T-cell (primary cell): ENCODE measurements at places on chromosomes 1 and 21.

DNA sequence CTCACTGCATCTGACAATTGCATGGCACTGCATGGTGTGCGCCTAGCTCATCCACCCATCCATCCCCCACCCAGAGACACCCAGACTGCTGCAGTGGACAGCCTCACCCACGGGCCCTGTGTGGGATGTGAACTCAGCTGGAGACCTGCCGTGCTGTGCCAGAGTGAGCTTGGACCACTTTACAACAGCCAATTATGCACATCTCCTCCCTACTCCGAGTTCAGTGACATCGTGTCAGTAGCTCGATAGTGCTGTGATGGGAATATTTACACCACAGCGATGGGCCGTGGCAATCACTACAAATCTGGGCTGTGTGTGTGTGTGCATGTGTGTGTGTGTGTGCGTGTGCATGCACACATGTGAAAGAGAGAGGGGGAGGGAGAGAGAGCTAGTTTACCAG, 42.5 kb downstream of the TMEM51 start:
- H3K27me3 ChIP-seq: no peaks in the 10 kb centered on the region
- no peaks in the 10 kb centered on the region for H3K4me1 ChIP-seq
- H3K27ac ChIP-seq: no peak overlapping the region
- no peak overlapping the region for H3K4me3 ChIP-seq
- no peak for DNase-seq
- H3K36me3 ChIP-seq: no peaks in the 10 kb centered on the region

DNA sequence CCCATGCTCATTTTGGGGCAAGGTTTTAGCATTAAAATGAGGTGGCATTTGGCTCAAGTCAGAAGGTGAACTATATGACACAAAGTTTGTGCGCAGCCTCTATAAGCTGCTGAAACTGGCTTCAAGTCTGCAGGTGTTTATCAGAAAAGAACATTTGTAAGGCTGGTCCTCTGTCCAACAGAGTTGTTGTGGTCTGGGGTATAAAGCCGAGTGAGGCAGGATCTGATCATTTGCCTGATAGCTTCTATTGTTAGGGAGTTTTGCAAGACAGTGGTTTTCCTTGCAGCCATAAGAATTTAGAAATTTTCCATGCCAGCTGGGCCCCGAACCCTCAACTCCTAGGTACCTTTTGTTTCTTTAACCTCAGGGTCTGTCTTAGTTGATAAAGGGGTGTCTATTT, 130.8 kb downstream of the PGBD5 start:
- DNase-seq: no peak
- no peak overlapping the region for H3K4me3 ChIP-seq
- no peaks in the 10 kb centered on the region for H3K36me3 ChIP-seq
- H3K27ac ChIP-seq: no peak overlapping the region

- H3K36me3 ChIP-seq: no peaks in the 10 kb centered on the region
- no peak overlapping the region for H3K27ac ChIP-seq
- peaks cover 12% of the 10 kb centered on the region for H3K27me3 ChIP-seq
- H3K4me1 ChIP-seq: no peaks in the 10 kb centered on the region
Observed at GRCh38 chr1:204990059-204990664, 52.9 kb upstream of the CNTN2 start.

DNA sequence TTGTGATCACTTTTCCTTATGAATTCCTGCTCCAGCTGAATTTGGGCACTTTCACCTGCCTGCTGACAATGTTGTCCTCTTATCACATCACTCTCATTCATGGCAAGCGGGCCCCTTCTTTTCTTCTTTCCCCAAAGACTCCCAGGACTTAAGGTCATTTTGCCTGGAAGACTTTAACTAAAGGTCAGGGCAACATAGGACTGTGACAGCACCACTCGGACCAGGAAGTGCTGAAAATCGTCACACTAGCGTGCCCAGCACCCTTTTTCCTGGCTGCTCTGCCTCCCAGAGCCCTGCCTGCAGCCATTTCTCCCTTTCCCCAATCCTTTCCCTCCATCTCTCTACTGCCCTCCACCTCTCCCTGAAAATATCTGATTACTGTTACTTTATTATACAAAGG, 35.4 kb downstream of the CD34 start:
- no peaks in the 10 kb centered on the region for H3K36me3 ChIP-seq
- no peak overlapping the region for H3K27ac ChIP-seq
- no peaks in the 10 kb centered on the region for H3K27me3 ChIP-seq
- H3K4me1 ChIP-seq: peaks cover 31% of the 10 kb centered on the region

DNA sequence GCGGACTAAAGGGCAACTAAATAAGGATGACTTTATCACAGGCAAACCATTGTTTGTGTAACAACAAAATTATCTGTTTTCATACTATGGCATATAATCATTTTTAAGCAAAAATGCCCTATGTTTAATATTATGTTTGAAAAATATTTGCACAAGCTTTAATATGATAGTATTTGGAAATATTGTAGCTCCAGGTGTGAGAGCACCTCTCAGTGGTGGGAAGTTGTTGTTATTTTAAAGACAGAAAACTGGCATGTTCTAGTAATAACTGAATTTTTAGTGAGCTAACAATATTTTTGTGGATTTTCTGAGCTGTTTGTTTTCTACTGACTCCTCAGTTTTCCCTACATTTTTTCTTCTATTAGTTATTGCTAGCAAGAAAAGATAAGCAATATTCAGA, 578.8 kb downstream of the KCNT2 start:
- no peak overlapping the region for H3K4me3 ChIP-seq
- DNase-seq: no peak
- no peaks in the 10 kb centered on the region for H3K4me1 ChIP-seq
- no peaks in the 10 kb centered on the region for H3K27me3 ChIP-seq

DNA sequence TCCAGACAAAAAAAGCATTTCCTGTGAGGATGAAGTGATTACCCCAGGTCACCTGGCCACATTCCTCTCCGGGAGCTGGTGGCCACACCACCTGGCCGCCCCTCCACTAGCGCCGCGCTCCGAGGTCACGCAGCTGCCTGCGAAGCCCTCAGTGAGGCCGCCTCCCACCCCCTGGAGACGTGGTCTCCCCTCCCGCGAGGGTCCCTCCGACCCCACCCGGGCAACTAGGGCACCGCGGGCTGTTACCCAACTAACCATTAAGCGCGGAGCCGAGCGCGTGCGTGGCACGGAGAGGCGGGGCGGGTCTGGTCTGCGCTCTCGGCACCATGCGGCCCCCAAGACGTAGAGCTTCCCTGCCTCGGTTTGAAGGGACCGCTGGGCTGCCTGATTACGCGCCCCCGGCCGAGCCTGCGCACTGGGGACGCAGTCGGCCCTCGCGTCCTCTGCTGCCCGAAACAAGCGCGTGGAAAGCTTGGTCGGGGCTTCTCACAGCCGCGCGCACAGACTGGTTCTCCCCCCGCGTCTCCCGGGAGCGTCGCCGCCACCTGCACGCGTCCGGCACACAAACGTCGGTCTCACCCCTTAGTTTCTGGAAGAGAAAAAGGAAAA, 106.5 kb downstream of the SLC16A1 start:
- H3K27ac ChIP-seq: no peak overlapping the region
- H3K27me3 ChIP-seq: peaks cover 40% of the 10 kb centered on the region
- H3K36me3 ChIP-seq: no peaks in the 10 kb centered on the region
- H3K4me3 ChIP-seq: no peak overlapping the region

GRCh38 chr1:42430286-42431135, 25.3 kb downstream of the ZMYND12 start:
- H3K27ac ChIP-seq: no peak overlapping the region
- H3K36me3 ChIP-seq: no peaks in the 10 kb centered on the region
- no peaks in the 10 kb centered on the region for H3K4me1 ChIP-seq

- H3K27ac ChIP-seq: no peak overlapping the region
- peaks cover 26% of the 10 kb centered on the region for H3K4me1 ChIP-seq
- no peak for DNase-seq
Observed at GRCh38 chr1:160844447-160845232, 18.0 kb downstream of the CD244 start.

GRCh38 chr1:18351735-18352134, 129.0 kb upstream of the KLHDC7A start:
- H3K27ac ChIP-seq: no peak overlapping the region
- DNase-seq: no peak
- H3K4me1 ChIP-seq: no peaks in the 10 kb centered on the region
- H3K27me3 ChIP-seq: peaks cover 29% of the 10 kb centered on the region
